ENCODE measurements at places on chromosomes 1 and 21. TPM values are rescaled to one million over a fixed set of nuclear protein-coding genes. Genes with fewer than 3 reads are reported as not detected.

Gene KCNA2
- 0.43 TPM for polyA plus RNA-seq

DNA sequence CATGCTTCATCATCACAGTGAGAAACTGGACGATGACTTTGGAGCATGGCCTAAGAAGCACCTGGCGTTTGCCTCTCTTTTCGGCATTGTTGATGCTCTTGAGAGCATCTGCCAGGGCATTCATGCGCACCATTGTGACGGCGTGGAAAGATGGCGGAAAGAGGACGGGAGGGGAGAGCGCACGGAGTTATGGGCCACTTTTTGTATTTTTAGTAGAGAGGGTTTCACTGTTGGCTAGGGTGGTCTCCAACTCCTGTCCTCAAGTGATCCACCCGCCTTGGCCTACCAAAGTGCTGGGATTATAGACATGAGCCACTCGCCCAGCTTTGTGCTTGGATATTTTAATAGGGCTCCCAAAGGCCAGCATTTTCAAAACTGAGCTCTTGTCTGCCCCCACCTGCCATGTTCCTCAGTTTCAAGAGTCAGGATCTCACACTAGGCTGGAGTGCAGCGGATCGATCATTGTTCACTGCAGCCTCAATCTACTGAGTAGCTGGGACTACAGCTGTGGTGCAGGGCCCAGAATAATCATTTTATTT is 5.3 kb downstream of the RPS8 start:
- no peak for DNase-seq

DNA sequence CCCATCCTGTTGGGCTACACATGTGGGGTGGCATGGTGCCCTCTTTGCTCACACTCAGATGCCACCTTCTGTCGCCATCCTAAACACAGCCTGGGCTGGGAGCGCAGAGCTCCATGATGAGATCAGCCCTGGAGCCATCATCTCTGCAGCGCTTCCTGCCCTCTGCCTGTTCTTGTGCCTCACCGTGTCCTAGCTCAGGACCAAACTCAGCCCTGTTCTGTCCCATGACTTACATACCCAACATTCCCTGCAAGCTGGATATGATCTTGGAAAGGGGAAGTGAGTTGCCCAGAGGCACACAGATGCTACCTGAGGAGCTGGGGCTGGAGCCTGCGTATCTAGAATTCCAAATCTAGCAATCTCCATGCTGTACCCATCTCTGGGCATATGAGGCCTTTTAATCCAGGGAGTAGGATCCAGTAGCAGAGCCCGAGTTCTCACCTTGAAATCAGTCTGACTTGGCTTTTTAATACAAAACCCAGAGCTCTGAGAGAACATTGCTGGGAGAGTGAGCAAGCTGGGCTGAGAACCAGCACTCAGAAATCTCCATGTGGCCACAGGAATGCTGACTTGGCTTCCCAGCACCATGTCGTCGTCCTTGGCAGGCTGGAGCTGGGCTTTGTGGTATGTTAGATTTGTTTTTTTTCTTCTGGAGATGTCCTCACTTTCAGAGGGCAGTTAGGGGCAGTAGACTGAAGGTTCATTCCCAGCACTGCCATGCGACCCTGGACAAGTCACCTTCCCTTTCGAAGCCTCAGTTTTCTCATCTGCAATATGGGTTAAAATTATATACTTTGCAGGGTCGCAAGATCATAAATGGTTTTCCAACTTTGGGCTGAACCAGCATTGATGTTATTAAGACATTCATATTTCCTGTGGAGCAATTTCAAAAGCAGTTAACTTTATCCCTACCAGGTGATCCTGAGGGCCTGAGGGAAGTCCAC is 2.6 kb downstream of the ALPL start:
- peak; percentile 75 for DNase-seq

Gene CYP4A22
- not detected for polyA plus RNA-seq

Gene S100B
- 1.7 TPM for polyA plus RNA-seq

Gene SELP
- polyA plus RNA-seq = 1.3 TPM

DNA sequence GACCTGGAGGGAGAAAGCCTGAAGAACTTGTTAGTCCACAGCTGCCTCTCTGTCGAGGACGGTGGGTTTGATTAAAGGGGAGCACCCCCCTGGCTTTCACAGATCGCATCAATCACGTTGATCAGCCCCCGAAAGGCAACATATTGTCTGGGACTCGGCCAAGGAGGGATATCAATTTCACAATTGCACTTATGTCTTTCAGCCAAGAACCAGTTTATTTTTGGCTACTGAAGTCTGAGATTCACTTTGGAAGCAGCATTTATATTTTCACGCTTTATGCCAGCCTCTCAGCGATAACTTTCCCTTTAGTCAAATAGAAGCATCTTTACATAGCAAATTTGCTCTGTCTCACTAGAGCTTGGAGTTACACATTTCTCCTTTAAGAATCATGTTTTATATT is 253.2 kb upstream of the RRP15 start:
- no peak for DNase-seq

Gene AVPR1B
- not detected for polyA plus RNA-seq

DNA sequence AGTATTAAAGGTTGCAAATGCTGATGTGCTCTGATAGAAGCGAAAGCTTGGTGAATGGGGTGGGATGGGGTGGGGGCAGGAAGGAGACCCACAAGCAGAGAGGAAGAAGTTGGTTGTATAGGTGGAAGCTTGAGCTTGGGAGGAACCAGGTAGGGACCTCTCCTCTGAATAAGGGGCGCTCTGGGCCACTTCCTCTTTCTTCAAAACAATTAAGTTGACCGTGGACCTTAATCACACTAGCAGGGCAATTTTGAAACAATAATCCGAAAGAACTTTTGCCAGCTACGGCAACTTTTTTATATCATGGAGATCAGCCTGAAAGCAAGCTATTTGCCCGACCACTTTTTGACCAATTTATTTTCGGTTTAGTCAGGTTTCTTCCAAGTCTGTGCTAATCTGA is 1.9 kb upstream of the DYRK1A start:
- no peak for DNase-seq

DNA sequence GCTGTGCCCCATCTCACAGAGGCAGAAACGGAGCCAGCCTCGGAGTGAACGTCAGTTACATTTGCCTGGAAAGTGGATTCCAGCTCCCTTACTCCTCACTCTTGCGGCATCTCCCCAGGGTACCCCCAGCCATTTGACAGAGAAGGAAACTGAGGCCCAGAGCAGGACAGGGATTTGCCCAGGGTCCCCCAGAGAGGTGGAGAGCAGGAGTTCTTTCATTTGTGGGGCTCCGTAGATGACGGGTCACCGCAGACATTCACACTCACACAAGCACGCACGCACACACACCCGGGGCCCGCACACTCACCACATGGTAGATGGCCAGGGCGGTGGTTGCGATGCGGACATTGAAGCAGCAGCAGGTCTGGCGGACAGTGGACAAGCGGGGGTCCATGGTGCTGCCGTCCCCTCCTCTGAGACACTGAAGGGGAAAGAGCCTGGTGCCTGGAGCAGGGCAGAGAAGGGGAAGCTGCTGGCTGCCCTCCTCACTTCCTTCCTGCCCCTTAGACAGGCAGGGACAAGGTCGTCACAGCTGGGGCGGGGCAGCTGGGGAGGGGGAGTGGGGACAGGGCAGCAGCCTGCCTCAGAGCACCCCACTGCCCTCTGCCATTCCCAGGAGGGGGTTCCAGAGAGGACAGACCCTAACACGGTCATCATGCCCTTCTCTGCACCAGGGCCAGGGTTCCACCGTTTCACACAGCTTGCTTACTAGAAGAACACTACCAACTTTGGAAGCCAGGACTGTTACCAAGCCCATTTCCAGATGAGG is at the start of gene LAPTM5:
LAPTM5 (minus strand) TSS at position 423 of the 769 bp plus-strand sequence; CDS start at position 394, 29 bp downstream.
- DNase-seq = peak; percentile 45

GRCh38 chr21:35023396-35024070 is 25.6 kb downstream of the RUNX1 start:
- DNase-seq = no peak

Gene PLEKHN1
- polyA plus RNA-seq = 0.03 TPM

GRCh38 chr1:20846461-20847374 is 59.6 kb upstream of the HP1BP3 start:
- DNase-seq = no peak

DNA sequence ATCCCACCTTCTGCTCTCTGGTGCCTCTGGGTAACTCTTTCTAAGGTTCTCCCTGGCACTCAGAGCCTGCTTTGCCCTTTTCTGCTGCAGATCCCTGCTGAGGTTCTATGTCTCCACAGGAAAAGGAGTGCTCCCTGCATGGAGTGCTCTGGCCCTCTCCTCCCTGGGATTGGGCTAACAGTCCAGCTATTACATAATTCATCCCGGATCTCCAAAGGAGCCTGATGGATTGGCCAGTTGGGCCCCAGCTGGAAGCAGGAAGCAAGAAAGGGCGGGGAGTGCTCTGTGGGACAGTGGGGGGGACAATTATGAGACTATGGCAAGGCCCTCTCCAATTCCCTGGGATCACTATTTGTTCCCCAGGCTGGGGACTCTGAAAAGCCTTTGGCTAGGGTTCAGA is 51.9 kb upstream of the GOLT1A start:
- peak; percentile 65 for DNase-seq

- no peak for DNase-seq
Measured at GRCh38 chr1:79694241-79694640, 687.7 kb upstream of the ADGRL4 start.

- no peak for DNase-seq
Measured at GRCh38 chr1:100266741-100267140, 725 bp downstream of the RTCA start.

Gene ATP1A2
- 52.5 TPM for polyA plus RNA-seq

DNA sequence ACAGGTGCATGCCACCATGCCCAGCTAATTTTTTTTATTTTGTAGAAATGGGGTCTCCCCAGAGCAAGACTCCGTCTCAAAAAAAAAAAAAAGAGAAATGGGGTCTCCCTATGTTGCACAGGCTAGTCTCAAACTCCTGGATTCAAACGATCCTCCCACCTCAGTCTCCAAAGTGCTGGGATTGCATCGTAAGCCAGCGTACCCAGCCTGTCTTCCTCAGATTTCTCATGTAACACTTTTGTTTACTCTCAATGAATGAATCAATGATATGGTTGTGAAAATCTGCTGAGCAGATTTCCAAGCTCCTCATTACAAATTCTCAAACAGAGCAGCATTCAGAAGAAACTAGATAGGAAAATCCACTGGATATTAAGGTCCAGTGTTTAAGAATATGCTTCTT is 6.6 kb downstream of the CMPK1 start:
- no peak for DNase-seq

DNA sequence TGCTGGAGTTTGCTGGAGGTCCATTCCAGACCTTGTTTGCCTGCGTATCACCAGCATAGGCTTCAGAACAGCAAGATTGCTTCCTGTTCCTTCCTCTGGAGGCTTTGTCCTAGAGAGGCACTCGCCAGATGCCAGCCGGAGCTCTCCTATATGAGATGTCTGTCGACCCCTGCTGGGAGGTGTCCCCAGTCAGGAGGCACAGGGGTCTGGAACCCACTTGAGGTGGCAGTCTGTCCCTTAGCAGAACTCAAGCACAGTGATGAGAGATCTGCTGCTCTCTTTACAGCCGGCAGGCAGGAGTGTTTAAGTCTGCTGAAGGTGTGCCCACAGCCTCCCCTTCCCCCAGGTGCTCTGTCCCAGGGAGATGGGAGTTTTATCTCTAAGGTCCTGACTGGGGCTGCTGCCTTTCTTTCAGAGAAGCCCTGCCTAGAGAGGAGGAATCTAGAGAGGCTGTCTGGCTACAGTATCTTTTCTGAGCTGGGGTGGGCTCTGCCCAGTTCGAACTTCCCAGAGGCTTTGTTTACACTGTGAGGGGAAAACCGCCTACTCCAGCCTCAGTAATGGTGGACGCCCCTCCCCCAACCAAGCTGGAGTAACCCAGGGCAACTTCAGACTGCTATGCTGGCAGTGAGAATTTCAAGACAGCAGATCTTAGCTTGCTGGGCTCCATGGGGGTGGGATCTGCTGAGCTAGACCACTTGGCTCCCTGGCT is 205.0 kb downstream of the GPR52 start:
- no peak for DNase-seq

Gene SPRR2F
- polyA plus RNA-seq = not detected

DNA sequence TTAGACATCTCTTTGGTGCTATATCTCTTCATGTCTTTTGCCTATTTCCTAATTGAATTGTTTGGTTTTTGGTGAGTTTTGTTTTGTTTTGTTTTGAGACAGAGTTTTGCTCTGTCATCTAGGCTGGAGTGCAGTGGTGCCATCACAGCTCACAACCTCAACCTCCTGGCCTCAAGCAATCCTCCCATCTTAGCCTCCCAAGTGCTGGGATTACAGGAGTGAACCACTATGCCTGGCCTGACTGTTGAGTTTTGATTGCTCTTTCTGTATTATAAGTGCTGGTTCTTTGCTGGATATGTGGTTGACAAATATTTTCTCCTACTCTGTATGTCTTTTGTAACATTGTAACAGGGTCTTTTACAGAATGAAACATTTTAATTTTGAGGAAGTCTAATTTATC is 38.0 kb downstream of the NAV1 start:
- DNase-seq = no peak

Gene NBPF6
- not detected for polyA plus RNA-seq

DNA sequence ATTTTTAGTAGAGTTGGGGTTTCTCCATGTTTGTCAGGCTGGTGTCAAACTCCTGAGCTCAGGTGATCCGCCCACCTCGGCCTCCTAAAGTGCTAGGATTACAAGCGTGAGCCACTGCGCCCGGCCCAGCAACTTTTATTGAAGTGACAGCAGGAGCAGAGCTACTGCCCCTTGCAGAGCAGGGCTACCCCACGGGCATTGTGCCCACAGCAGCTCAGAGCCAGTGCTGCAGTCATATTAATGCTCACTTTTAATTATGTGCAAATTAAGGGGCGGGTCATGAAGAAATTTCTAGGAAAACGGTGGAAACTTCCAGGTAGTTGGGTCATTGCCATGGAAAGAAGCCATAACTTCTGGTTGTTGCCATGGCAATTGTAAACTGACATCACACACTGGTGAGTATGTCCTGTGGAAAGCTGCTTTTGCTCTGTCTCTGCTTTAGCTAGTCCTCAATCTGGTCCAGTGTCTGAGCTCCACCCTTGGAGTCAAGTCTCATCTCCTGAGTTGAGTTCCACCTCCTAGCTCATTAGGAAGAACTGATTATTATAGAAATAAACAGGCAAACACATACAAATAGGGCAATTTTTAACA is 127.3 kb upstream of the ADGRL4 start:
- DNase-seq = no peak

DNA sequence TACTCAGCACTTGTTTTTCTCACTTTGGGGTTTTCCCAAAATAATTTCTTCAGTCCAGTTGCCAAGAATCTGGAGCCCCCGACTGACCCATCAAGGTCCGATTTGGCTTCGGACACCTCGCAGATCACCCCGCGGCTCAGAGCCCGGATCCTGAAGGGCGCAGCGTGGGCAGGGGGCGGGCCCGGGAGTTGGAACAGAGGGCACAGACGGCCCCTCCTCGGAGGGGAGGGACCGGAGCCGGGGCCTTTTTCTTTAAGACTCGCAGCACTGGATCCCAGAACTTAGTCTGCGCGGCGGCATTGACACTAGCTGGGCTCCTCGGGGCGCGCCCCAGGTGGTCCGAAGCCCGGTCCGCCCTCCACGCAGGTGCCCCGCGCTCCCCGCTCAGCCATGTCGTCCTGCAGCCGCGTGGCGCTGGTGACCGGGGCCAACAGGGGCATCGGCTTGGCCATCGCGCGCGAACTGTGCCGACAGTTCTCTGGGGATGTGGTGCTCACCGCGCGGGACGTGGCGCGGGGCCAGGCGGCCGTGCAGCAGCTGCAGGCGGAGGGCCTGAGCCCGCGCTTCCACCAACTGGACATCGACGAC is at the start of gene CBR3:
CBR3 (plus strand) TSS at position 277 of the 588 bp plus-strand sequence; CDS start at position 391, 114 bp downstream.
- DNase-seq = peak; percentile 82

Data from psoas muscle (tissue), 8 donors.